ENCODE measurements at places on chromosomes 1 and 21.

DNA sequence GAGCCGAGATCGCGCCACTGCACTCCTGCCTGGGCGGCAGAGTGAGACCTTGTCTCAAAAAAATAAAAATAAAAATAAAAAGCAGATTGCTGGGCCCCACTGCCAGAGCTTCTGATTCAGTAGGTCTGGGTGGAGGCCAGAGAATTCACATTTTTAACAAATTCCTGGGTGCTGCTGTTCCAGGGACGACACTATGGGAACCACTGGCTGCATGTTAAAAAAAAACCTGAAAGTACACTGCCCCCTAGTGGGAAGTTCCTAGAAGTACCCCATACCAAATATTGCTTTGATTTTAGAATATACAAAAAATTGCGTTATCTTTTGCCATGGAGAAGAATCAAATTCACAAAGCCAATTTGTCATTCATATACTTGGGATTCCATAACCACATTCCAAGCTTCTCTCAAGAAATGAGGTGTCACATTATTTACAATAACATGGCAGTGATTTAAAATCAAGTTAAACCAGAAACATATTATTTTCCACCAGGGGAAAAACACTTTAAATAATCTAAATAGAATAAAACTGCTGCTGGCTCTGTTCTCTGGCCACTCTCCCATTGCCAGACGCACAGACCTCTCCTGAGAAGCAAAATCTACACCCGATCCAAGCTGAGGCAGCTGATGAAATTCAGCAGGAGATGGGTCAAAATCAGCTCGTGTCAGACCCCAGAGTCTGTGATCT lies 27.4 kb downstream of the SYF2 start:
- no peak for DNase-seq

- DNase-seq, result no peak
These were observed 239.9 kb upstream of the TMEM51 start for GRCh38 chr1:14913482-14914177.

DNA sequence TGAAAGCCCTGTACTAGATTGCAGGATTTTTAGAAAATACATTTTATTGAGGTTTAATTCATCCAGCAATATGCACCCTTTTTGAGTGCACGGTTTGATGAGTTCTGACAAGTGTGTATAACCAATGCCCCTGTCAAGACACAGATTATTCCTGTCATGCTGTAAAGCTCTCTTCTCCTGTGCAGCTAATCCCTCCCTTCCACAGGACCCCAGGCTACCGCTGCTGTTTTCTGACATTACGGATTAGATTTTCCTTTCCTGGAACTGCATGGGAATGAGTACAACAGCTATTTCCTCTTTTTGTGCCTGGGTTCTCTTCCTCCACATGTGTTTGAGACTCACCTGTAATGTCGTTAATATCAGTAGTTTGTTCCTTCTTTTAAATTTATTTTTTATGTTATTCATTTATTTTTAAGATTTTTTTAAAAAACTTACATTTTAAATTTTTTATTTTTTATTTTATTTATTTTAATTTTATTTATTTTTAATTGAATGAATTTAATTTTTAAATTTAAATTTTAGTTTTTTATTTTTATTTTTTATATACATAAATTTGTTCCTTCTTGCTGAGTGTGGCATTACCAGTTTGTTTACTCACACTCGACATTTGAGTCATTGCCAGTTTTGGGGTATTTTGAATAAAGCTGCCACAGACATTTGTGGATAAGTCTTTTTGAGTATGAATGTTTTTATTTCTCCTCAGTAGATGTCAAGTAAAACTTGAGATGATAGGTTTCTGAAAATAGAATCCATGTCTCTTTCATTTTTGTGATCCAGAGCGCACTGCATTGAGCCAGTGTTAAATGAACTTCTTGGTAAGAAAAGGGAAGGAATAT lies 79.0 kb upstream of the B3GALT5 start:
- DNase-seq, result no peak

- DNase-seq, result no peak
These were observed 138.6 kb downstream of the RERE start for GRCh38 chr1:8678673-8679394.

DNA sequence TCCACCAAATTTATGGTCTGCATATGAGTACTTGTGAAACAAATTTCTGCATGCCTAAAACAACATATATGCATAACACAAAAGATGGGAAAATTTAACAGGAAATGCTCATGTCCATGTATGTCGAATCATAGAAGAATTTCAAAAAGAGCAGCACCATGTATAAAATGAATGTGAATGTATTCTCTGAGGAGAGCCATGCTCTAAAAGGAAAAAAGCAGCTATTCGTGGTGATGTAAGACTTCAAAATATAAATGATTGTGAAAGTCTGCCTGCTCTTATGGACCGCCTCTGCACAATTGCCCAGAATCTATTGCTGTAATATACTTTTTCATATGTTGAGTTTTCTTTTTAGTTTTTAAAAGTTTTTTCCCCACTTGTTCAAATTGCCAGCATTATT lies 66.8 kb downstream of the EPB41 start:
- no peak for DNase-seq
